GM19239 (cell line): ENCODE measurements at places on chromosomes 7 and 10.
A peak's percentile ranks its signal among the peaks of the same experiment; 100 is the strongest.

DNA sequence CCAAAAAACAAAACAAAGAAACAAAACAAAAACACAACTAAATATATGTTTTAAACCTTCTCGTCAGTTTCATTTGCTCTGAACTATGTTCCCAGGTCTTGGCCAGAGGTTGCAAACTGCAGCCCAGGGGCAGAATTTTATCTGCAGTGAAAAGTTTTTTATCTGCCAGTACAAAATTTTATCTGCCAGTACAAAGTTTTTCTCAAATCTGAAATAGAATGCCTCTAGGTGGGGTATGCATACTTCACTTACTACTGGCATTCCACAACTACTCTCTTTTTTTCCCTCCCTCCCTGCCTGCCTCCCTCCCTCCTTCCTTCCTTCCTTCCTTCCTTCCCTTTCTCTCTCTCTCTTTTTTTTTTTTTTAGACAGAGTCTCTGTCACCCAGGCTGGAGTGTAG, 9.4 kb upstream of the CLDN3 start:
- no peak for DNase-seq

GRCh38 chr10:99852481-99853213, 70.2 kb downstream of the ABCC2 start:
- no peak for DNase-seq

GRCh38 chr7:36115448-36116321, 37.4 kb upstream of the EEPD1 start:
- peak; percentile 40 for DNase-seq

DNA sequence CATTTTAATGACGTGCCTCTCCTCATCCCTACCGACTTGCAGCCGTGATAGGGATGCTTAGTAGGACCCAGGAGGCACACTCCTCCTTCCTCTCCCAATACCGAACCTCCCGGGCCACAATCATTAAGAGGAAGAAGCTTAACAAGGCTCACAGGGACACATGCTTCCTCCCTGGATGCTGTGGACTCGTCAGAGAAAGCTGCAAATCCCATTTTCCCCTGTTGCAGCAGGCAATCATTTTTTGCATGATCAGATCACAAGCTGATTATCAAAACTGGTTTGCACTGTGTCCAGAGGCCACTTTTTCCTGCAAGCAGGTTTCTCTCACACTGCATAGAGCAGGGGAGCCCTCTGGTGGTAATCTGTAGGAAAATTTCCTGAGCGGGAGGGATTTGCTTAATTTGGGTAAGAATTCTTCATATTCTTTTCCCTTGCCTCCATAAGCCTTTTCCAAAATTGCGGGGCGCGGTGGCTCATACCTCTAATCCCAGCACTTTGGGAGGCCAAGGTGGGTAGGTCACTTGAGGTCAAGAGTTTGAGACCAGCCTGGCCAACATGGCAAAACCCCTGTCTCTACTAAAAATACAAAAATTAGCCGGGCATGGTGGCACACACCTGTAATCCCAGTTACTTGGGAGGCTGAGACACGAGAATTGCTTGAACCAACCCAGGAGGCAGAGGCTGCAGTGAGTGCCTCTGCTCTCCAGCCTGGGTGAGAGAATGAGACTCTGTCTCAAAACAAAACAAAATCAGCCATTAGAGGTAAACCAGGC, 16.1 kb upstream of the LAMB4 start:
- DNase-seq, result no peak

GRCh38 chr7:45937301-45937700, 16.2 kb upstream of the IGFBP3 start:
- no peak for DNase-seq

GRCh38 chr10:90963331-90963730, 42.4 kb upstream of the ANKRD1 start:
- no peak for DNase-seq

- DNase-seq, result no peak
Observed at GRCh38 chr10:76352300-76352699, 920.9 kb downstream of the LRMDA start.

- no peak for DNase-seq
Observed at GRCh38 chr7:33591490-33591889, 313.8 kb upstream of the BMPER start.

DNA sequence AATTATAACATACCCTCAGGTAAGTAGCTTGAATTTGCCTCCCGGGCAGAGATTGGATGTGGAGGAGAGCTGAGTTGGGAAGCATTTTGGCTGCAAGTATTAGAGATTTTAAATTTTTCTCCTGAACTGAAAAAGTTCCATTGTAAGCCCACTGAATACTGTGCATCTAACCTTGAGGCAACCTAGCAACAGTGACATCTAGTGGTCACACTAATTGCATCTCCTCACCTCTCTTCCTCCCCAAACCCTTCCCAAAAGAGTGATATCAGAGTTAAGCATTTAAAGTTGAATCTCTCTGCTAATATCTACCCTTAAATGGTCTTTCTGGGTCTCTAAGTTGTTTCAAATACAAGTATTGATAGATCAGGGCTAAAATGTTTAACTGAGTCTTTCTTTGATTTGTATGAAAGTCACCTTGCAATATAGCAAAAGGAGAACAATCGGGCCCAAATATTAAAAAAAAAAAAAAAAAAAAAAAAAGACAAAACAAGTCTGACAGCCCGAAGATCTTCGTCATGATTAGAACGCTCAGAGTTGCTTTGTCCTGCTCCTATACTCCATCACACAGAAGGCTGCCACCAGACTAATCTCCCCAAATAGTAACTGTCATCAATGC, 40.4 kb upstream of the DLX5 start:
- no peak for DNase-seq

- DNase-seq, result no peak
Observed at GRCh38 chr10:132167976-132168375, 18.8 kb upstream of the DPYSL4 start.

- DNase-seq, result no peak
Observed at GRCh38 chr10:131840788-131841118, 60.1 kb upstream of the PPP2R2D start.

DNA sequence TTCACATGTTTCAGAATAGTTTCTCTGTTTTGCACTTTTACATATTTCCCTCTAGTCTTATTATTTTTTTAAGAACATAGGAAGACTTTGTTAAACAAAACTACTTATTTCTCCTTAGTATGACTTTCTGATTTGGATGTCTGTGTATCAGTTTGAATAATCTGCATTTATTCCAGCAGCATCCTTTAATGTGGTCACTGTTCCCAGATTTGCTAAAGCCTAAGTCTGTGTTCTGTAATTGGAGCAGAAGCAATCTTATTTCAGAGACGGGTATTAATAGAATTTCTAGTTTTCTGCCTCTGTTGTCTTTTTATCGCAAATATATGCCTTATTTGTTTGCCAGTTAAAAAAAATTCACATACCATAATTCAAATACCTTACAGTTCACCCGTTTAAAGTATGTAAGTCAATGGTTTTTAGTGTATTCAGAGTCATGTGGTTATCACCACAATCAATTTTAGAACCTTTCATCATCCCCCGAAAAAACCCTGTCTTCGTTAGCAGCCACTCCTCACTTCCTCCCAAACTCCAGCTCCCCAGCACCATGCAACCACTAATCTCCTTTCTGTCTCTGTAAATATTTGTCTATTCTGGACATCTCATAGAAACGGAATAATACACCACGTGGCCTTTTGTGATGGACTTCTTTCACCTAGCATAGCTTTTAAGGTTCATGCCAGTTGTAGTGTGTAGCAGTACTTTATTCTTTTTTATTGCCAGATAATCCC, 58.7 kb downstream of the INPP5F start:
- DNase-seq, result no peak

- no peak for DNase-seq
Observed at GRCh38 chr7:79806161-79806734, 328.4 kb upstream of the GNAI1 start.

- DNase-seq, result no peak
Observed at GRCh38 chr7:34385384-34385783, 272.6 kb upstream of the NPSR1 start.

DNA sequence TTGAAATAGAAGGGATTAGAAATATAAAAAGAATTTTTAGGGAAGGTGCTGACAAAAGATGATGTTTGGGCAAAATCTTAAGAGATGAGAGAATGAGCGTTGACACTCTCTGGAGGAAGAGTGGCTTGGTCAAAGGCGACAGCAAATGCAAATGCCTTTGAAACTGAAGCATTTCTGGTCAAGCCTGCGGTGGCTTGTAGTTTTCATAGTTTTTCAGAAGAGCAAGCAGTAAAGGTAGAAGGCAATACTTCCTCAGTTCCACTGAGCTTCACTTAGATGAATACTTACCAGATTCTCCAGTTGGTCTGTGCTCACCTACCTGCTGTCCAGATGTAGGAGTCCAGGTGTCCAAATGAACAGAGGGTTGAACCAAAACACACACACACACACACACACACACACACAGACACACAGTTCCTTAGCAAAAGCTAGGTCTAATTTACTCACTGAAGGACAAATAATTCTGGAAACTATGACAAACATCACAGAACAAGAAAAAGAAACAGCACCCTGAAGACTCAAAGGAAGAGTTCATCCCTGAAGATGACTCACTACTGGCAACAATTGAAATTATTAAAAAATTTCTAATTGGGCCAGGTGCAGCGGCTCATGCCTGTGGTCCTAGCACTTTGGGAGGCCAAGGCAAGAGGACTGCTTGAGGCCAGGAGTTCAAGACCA, 12.1 kb upstream of the STK17A start:
- no peak for DNase-seq

GRCh38 chr10:30731963-30732362, 102.4 kb upstream of the LYZL2 start:
- DNase-seq, result no peak

DNA sequence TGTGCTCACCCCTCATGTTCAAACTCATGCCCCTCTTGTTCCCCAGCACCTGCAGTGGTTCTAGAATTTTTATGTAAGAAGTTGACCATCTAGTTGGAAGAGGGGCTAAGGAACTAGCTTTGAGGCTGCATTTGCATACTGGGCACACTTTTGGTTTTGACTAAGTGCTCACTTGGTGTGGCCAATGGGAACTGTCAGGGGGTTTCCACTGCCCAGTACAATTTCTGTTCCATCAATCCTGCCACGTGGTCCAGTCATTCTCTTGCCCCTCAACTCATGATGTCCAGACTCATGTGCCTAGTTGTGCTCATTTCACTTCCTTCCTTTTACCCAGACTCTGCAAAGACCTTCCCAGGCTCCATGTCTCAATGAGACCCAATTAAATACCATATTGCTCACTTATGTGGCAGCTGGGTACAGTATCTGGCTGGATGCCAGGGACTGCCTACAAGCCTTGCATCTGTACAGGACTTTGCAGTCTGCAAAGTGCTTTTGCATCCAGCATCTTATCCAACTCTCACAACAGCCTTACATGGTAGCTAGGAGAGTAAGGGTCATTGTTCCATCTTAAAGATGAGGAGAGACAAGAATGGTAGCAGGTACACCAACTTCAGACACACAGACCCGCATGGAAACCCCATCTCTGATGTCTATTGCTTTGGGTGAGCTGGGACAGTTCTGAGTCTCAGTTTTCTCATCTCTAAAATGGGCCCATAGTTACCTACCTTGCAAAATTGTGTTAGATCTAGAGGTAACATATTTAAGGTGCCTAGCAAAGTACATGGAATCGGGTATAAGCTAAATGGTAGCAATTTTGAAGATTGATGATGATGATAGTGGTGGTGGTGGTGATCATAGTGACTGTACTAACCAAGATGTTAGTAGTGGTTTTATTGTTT, 30.1 kb upstream of the KCNMA1 start:
- DNase-seq, result no peak

GRCh38 chr10:20988357-20988983, 91.4 kb upstream of the NEBL start:
- no peak for DNase-seq

GRCh38 chr7:31553661-31554081, 39.8 kb downstream of the ITPRID1 start:
- DNase-seq, result no peak

DNA sequence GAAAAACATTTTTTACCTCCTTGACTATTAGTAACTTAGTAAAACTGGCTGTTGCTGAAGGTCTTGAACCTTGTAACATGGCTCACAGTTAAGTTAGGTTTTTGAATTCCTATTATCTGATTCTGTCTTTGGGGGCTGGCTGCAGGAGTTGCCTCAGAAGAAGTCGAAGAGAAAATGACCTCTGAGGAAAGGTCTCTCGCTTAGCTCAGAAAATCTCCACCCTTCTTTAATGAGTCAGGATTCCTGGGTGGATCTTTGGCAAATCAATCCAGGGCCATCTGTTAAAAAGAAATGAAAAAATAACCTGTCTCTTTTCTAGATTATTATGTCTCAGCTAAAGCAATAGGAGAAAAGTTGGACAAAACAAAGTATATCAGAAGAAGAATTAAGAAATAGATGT, 267.8 kb upstream of the SEMA3C start:
- DNase-seq, result no peak

GRCh38 chr10:43930243-43930642, 281.6 kb upstream of the ZNF32 start:
- no peak for DNase-seq

DNA sequence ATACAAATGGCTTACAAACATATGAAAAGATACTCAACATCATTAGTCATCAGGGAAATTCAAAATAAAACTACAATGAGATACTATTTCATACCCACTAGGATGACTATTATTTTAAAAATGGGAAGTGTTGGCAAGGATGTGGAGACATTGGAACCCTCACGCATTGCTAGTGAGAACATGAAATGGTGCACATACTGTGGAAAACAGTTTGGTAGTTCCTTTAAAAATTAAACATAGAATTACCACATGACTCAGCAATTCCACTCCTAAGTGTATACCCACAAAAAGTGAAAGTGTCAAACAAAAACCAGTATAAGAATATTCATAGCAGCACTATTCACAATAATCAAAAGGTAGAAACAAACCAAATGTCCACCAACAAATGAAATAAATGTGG, 48.5 kb upstream of the SHTN1 start:
- DNase-seq, result no peak

DNA sequence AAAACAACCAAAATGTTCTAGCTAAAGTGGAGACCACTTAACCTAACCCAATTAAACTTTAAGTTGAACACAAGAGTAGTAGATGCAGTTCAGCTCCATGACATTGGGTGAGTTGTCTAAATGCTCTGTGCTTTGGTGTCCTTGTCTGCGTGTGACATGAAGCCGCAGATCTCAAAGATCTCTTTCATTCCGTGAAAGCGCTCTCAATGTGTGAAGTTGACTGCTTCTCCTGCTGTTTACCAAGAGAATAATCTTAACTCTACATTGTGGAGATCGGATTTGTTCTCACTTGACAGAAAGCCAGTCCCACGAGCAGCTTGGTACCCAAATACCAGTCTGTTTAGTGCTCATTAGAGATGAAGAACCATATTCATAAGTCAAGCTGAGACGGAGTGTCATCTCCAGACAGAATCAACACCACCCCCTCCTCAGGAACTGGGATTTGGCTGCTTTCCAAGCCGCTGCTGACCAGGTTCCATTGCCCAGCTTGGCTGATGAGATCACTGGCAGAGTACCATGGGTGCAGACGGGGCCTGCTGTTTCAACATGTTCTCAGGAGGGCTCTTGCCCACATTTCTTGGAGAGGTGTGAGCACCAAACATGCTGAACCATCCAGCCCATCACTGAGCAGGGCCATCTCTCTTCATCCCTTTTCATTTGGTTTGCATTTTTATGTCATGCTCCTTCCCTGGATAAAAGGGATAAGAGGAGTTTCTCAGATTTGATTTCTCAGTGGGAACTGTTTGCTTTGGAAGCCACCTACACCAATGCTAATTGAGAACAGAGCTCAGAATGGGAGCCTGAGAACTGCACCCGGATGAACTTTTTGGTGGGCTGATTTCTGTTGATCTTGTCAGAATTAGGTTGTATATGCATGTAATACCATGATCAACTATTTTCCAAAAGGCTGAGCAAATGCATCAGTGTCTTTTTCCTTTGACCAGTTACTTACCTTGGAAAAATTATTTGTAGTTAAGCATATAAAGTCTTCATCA, 95.8 kb upstream of the AGBL3 start:
- no peak for DNase-seq
